ENCODE measurements at places on chromosomes 6 and 20.

DNA sequence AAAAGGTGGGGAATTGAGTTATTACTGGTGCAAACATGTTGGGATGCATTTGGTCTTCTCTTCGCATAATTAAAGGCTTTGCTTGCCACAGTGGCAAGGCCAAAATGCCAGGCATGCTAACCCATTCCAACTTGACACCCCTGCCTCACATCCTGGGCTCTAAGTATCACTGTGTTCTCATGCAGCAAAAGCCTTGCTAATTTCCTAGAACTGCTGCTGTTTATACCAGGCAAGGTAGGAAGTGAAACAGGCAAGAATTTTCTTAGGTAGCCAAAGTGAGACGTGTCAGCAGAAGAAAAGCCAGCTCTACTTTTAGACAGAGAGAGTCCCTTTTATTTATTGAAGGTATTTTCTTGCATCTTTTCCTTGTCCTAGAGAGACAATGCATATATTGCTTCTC lies 41.2 kb downstream of the LYRM2 start:
- no peak for DNase-seq

DNA sequence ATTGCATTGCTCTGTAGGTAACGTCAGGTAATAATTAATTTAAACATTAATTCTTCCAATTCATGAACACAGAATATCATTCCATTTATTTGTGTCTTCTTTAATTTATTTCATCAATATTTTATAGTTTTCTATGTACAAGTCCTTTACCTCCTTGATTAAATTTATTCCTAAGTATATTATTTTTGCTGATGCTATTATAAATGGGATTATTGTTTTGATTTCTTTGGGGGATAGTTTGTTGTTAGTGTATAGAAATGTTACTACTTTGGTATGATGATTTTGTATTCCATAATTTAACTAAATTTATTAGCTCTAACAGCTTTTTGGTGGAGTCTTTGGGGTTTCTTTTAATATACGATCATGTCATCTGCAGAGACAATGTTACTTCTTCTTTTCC lies 44.7 kb upstream of the CCND3 start:
- no peak for DNase-seq

DNA sequence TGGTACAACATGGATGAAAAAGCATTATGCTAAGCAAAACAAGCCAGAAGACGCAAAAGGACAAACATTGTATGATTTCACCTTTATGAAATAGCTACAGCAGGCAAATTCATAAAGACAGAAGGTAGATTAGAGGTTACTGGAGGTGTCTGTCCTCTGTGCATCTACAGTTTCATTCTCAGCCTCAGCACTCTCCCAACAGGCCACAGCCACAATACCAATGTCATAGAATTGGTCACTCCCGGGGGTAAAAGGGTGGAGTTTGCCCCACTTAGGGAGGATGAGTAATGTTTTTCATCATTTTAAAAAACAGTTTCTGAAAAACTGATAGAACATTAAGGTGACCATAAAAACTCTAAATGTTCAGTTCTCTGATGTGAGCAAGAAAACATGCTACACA lies 17.2 kb upstream of the TMX4 start:
- no peak for DNase-seq

DNA sequence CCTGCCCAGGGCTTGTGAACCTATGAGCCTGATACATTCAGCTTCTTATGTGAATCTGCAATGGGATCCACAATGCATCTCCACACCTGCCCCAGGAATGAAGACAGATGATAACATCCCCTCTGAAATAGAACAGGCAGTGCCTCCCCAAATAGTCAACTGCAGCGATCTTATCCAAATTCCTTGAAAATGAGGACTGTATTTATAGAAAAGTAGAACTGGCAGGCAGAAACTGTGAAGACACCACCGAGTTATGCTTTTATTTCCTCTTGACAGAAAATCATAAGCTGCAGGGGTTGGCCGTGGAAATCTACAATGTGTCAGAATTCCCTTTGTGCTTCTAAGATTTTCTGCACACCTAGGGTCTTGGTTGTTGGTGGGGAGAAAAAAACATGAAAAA lies 270.3 kb downstream of the TBC1D7 start:
- no peak for DNase-seq

DNA sequence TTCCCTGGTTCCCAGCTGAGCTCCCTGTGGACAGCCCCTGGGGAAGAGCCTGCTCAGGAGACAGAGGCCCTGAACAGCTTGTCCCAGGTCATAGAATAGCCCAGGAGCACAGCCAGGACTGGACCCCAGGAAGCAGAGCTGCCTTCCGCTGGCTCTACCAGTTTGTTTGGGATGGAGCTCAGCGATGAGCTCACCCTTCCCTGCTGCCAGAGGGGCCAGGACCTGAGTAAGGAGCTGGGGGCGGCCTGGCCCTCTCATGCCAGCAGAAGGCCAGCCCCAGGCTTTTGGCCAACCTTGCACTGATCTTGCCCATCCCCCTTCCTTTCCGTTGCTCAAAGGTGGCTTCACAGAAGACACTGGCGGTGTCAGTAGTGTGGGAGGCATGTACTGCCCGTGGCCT lies 17.5 kb downstream of the MMP24OS start:
- DNase-seq: no peak

GRCh38 chr6:34819571-34820480 lies 27.9 kb downstream of the BLTP3A start:
- no peak for DNase-seq

GRCh38 chr20:25321262-25321831 lies 69.3 kb downstream of the ABHD12 start:
- no peak for DNase-seq

DNA sequence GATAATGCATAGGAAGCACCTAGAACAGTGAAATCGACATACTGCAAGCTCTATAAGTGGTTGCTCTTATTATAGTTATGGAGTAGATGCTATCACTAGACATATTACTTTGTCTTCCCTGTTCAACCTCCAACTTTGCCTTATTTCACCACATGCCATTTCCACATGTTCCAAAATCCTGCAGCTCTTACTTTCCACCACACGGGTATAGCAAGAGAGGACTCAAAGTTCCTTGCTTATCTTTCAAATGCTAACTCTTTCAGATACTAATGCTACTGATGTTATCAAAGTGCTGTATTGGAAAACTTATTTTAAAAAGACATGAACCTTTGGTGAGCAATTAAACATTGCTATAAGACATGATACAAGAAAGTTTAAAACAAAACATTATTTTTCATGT lies 1130.1 kb downstream of the HACE1 start:
- no peak for DNase-seq

- no peak for DNase-seq
Measured at GRCh38 chr6:77038807-77039206, 424.5 kb downstream of the HTR1B start.

GRCh38 chr6:130752267-130752666 lies 74.9 kb upstream of the SMLR1 start:
- DNase-seq: no peak

DNA sequence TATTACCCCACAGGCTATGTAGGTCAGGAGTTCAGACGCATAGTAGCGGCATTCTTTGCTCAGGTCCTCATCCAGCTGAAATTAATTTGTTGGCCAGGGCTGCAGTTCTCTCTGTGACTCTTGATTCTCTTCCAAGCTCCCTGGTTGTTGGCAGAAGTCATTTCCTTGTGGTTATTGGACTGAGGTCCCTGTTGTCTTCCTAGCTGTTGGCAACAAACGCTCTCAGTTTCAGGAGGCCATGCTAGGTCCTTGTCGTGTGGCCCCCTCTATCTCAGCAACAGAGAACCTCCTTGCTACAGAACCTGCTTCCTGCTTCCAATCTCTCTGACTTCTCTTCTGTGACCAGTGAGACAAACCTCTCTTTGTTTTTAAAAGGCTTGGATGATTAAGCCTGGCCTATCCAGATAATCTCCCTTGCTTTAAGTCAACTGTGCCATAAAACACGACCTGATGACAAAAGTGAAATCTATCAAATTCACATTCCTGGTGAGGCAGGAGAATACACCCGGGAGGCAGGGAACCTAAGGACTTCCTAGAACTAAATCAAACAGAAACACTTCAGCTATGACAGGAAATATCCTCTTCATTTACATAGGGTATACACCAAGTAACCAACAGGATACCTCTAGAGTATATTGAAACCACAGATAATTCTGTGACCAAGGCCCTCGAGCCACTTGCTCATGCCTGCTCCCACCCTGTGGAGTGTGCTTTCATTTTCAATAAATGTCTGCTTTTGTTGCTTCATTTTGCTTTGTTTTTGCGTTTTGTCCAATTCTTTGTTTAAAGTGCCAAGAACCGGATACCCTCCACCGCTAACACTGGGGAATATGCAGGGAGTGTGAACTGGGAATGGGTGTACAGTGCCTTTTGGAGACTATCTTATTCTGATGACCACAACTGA lies 196.0 kb downstream of the BTBD3 start:
- DNase-seq: no peak

GRCh38 chr6:90361174-90361573 lies 64.5 kb upstream of the BACH2 start:
- no peak for DNase-seq

DNA sequence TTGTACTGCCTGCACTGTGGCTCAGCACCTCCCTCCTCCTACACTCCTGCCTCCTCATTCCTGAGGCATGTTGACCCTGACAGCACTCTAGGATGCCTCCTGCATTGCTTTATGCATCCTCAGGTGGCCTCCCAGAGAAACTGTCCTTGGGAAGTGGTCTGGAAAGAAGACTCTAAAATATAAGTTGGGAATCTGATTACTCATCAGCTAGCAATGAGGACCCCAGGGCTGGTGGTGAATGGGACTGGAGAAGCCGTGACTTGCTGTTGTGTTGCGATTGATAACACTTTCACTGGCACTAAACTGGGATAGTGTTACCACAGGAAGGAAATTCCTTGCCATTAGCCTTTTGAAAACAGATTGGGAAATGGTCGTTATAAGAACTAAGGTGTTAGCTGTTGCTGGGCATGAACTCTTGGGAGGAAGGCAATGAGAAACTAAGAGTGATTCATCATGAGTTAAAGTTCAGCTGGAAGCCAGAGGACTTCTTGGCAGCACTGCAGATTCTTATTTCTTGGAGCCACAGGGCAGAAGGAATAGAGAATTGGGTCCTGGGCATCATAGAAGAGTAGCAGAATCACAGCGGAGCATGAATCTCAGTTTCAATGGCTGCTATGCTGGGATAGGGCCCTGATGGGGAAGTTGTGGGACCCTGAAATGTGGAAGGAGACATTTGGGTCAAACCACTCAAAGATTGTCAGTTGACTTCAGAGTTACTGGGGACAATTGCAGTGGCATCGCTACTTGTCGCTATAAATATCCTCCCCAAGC lies 10.1 kb upstream of the SIRPD start:
- no peak for DNase-seq

DNA sequence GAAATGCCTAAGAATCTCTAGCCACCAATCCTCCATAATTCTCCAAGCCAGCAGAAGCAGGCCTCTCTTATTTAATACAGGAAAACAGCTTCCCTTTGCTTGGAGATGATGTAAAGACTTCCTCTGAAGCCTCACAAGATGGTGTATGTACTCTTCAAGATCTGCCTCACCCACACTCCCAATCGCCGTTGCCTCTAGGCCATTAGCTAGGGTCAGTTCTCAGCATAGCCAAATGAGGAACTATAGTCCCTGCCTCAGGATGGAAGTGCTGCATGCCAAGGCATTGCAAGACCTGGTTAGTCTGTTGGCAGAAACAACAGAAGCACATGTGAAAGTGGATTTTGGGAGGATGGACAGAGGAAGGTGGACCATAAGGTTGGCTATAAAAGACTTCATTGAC lies 139.1 kb downstream of the SCML4 start:
- DNase-seq: no peak

DNA sequence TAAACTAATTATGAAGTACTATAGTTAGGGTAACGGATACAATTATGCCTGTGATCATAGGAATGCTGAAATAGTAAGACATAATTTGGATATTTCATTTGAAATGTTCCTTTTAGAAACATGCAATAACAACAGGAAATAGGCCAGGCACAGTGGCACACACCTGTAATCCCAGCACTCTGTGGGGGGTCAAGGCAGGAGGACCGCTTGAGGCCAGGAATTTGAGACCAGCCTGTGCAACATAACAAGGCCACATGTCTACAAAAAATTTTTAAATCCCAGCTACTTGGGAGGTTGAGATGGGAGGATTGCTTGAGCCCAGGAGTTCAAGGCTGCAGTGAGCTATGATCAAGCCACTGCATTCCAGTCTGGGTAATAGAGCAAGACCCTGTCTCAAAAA lies 25.7 kb upstream of the MYO6 start:
- DNase-seq: no peak

DNA sequence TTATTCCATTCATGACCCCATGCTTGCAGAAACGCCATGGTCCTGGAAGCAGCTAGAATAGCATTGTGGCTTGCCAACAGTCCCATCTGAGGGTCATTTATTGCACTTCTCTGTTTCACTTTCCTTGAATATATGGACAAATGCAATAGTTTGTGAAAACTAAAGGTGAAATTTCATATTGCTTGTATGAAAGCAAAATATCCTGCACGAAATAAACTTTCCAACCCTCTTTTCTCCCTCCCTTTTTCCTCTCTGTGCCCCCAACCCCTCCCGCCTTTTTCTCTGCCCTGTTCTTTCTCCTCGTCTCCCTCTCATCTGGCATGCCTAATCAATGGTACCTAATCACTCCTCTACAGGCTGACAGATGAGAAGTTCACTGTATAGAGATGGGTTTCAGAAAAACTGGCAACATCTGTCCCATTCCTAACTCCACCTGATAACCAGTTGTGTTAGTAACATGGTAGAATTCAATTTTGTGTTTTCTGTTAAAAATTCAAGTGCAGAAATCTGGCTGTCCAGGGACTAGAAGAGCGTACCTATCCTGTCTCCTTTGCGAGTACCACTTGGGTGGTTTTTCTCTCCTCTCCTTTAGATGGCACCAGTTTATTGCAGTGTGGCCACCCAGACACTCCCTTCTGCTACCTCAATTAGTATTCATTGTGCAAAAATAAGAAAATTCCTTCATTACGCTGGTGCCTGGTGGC lies 198.6 kb downstream of the FOXA2 start:
- no peak for DNase-seq

- DNase-seq: no peak
Measured at GRCh38 chr6:123380257-123380656, 256.5 kb downstream of the TRDN start.

- no peak for DNase-seq
Measured at GRCh38 chr6:22199771-22200170, 97.1 kb downstream of the PRL start.

DNA sequence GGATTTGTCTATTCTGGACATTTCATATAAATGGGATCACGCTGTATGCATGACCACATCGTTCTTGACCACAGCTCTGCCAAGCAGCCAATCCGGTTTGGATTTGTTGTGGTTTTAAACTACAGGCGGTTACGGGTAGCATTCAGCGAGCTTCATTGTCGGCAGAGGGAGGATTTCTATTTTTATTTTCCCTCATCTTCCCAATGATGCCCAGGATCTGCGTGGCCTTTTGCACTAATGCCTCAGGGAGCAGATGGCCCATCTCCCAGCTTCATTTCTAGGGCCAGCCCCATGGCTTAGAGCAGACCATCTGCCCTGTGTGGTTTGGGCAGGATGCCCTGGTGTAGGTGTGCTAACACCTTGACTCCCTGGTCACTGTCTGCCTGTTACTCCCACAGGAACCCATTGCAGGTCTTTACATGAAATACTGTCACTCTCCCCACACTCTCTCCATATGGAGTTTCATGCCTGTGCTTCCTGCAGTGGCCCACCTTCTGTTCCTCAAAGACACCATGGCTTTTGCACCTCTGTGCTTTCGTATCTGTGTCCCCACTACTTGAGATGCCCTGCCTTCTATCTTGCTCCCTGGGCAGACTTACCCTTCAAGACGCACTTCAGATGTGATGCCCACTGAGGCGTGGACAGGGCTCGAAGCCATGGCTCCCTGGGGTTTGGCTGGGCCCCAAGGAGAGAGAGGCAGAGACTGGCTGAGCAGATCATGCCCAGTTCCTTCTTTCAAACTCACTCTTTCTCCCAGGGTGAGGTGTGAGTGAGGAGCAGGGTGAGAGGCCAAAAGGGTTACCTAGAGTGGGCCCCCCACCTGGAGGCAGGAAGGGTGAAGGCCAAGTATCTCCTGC lies 26.0 kb downstream of the SDCBP2 start:
- no peak for DNase-seq

Measured in cortex of kidney (tissue), 1 donor.